Fibroblast of the aortic adventitia (primary cell): ENCODE measurements at places on chromosomes 1 and 21. TPM values are rescaled to one million over a fixed set of nuclear protein-coding genes. Genes with fewer than 3 reads are reported as not detected.
A peak's percentile ranks its signal among the peaks of the same experiment; 100 is the strongest.

- DNase-seq: no peak
Measured at GRCh38 chr1:222095606-222096475, 354.0 kb upstream of the DUSP10 start.

DNA sequence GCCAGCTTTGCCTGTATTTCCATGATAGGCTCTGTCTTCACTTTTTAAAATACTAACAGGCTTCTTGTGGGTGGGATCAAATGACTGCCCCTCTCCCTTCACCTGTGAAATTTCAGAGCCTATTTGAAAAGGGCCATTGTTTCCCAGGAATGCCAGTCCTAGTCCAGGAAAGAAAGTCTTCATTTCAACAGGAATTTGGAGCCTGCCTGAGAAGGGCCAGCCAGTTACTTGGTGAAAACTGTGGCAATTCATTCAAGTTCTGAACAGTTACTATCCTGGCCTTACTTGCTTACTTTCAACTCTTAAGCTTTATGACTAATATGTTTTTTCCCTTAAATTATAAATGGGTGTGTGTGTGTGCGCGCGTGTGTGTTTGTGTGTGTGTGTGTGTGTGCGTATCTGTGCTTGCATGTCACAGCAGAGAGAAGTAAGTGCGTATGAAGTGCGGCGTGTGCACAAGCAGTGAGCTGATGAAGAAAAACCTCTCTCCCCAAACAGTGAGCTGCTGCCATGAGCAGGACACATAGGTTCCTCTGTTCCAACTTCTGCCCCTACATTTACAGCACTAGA, 67.5 kb upstream of the RNPC3 start:
- DNase-seq: peak; percentile 1

DNA sequence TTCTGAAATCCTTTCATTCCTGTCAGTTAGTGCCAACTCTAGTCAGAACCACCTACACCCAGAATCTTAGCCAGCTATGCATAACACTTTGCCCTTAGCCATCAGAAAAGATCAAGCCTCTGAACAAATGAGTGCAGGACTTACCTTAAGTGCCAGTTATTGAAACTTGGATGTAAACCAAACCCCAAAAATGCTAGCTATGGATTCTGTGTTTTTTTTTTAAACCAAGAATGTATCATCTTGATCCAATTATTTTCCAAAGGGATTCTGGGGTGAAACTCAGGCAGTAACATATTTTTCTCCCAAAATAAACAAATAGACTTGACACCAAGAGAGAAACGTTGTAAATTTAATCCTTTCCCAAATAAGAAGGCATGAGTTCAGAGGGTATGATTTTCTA, 538.6 kb upstream of the ADAMTS5 start:
- peak; percentile 95 for DNase-seq

- DNase-seq: peak; percentile 97
Measured at GRCh38 chr1:184792450-184792969, 37.9 kb upstream of the EDEM3 start.

GRCh38 chr1:46618754-46619415, 2.3 kb upstream of the MOB3C start:
- DNase-seq: no peak

- DNase-seq: no peak
Measured at GRCh38 chr1:232990176-232991128, 40.0 kb downstream of the NTPCR start.

DNA sequence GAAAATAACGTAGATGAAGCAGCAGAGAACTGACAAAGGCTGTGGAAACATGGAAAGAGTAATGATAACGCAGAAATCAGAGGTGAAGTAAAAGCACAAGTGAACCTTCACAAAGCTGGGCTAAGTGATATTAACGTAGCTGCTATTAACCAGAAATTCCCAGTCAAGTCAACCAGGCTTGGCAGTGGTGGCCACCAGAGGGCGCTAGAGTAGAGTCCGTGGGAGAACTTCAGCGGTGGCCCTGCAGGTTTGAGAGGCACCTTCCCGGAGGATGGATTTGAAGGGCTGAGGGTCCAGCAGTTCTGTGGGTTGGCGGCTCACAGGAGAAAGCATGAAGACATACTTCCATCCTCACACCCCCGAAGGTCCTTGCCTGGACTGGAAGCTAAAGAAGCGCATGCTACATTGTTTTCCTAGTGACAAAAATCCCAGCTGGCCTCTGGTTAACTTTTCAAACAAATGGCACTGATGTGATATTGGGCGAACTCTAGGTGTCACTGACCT, 81.7 kb upstream of the ZNF648 start:
- peak; percentile 88 for DNase-seq

GRCh38 chr1:104100115-104100514, 350.4 kb downstream of the AMY1C start:
- DNase-seq: no peak

The S100A2 gene
- 3.3 TPM in 1 of 2 replicates, not detected in the other for total RNA-seq

The FDPS gene
- 153 and 600 TPM in 2 replicates for total RNA-seq

The OR2M3 gene
- under 0.01 TPM in 1 of 2 replicates, not detected in the other for total RNA-seq

The RGS4 gene
- total RNA-seq: 255 and 538 TPM in 2 replicates
